ENCODE measurements at places on chromosomes 3 and 15.

DNA sequence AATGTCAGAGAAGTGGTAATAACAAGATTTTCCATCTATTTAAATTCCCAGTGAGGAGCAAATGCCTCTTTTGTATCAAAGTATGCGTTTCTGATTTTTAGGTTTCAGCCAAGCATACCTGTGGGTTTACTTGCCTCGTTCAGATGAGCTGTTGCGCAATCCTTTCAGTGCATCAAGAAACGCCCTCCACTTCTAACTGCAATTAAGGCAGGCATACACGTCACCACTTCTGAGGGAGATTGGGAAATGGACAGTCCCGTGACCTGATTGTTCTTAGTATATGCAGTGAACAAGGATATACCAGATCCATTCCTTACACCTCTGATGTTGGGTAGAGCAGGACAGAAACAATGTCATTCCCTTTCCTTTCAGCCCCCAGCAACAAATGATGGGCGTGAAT lies 219.0 kb downstream of the ITPR1 start:
- DNase-seq = no peak

GRCh38 chr3:181637456-181637855 lies 74.3 kb upstream of the SOX2 start:
- DNase-seq = no peak

- no peak for DNase-seq
Measured at GRCh38 chr3:57064572-57064971, 4.1 kb downstream of the SPATA12 start.

- DNase-seq = no peak
Measured at GRCh38 chr3:35498506-35499210, 140.7 kb upstream of the ARPP21 start.

- no peak for DNase-seq
Measured at GRCh38 chr3:109432833-109433232, 95.5 kb upstream of the DPPA4 start.

- no peak for DNase-seq
Measured at GRCh38 chr15:62785881-62786828, 256.4 kb upstream of the TPM1 start.

GRCh38 chr3:139523718-139524117 lies 15.8 kb downstream of the RBP1 start:
- no peak for DNase-seq

GRCh38 chr3:108159865-108160264 lies 62.4 kb downstream of the IFT57 start:
- no peak for DNase-seq

DNA sequence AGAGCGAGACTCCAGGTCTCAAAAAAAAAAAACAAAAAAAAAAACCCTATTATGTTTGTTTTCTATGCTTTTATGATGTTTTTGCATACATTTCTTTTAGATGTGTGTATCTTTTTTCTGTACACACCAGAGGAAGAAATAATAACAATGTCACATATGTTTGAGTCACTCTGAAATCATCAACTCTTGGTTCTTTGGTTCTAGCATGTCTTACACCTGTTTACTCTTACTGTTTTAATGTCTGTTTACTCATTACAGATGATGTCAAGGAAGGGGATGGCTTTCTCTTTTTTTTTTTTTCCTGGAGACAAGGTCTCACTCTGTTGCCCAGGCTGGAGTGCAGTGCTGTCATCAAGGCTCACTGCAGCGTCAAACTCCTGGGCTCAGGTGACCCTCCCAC lies 24.1 kb downstream of the RHOA start:
- DNase-seq = no peak

GRCh38 chr15:47506329-47507100 lies 210.8 kb upstream of the SEMA6D start:
- DNase-seq = no peak

DNA sequence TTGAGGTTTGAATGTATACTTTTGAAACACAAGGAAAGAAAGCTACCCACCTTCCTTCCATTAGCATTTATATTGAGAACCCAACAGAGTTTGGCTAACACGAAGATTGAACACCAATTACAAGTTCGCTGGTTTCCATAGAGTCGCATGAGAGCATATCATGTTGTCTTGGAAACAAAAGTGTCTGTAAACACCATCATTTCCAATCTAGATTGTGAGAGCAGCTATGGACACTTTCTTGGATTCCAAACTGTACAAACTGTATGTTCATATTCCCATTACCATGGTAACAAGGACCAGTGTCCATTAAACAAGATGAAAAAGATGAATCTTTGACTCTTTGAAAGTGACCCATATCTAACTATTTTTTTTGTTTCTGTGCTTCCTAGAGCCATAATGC lies 529.9 kb upstream of the ROBO1 start:
- DNase-seq = no peak

DNA sequence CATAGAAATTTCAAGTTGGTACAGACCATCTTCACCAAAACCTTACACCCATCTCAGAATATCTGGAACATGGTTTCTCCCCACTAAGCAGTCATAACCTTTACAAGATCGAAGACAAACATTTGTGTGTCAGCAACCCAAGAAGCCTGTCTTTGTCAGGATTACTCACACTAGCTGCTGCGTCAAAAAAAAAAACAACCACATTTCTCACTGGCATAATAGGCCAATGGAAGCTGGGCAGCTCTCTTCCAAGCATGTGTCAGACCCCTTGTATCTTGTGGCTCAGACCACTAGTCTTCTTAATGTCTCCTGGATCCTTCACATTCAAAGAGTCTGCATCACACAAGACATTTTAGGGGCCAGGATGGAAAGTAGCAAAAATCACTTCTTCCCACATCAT lies 266.9 kb upstream of the IGF1R start:
- no peak for DNase-seq

- no peak for DNase-seq
Measured at GRCh38 chr3:65479990-65480389, 558.7 kb downstream of the MAGI1 start.

- DNase-seq = no peak
Measured at GRCh38 chr15:35834866-35835265, 288.9 kb upstream of the DPH6 start.

DNA sequence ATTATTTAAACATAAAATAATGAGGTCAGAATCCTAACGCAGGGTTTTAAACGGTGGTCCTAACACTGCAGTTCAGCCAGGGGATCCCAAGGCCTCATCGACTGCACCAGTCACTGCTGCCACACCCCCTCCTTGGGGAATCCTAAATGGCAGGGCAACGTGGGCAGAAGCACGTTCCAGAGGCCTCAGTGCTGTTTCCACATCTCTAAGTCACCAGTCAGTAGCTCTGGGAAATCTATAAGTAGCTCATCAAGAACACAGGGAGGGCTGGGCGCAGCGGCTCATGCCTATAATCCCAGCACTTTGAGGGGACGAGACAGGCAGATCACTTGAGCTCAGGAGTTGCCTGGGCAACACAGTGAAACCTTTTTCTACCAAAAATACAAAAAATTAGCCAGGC lies 47.5 kb downstream of the PRTG start:
- no peak for DNase-seq

GRCh38 chr3:9067352-9067975 lies 104.2 kb upstream of the RAD18 start:
- peak; percentile 64 for DNase-seq

DNA sequence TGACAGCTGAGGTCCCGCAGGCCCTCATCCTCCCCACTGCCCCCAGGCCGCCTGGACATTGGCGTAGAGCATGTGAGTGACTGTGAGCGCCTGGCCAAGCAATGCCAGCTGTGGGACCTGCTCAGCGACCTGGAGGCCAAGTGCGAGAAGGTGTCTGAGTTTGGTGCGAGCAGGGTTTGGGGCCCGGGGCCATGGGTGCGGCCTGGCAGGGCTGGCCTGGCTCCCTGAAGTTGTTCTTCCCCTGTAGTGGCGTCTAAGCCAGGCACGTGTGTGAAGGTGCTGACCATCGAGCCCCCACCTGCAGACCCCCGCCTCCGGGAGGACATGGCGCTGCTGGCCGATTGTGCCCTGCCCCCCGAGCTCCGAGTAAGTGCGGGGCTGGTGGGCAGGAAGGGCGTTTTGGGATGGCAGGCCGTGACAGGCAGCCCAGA lies 4.2 kb downstream of the ABTB1 start:
- no peak for DNase-seq

GRCh38 chr3:46314517-46314916 lies 39.4 kb upstream of the CCR2 start:
- no peak for DNase-seq

- DNase-seq = no peak
Measured at GRCh38 chr3:195845483-195845882, 33.8 kb upstream of the MUC4 start.

DNA sequence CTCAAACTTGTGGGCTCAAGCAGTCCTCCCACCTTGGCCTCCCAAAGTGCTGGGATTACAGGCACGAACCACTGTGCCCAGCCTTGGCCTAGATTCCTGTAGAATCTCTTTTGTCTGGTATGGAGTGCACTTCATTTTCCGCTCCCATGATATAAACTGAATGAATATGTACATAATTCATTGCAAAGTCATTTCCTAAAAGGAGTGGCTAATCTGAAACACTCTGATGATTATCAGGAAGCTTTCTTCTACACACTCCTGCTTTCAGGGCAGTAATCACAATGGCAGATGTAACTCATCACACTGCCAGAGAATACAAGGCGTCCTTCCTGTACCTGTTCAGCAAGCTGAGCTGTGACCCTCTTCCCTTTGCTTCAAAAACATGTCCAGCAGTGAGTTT lies 28.6 kb downstream of the RLBP1 start:
- no peak for DNase-seq

- DNase-seq = no peak
Measured at GRCh38 chr3:86229086-86229774, 761.7 kb downstream of the VGLL3 start.

- DNase-seq = no peak
Measured at GRCh38 chr3:44832965-44833364, 28.7 kb upstream of the TMEM42 start.

- no peak for DNase-seq
Measured at GRCh38 chr3:43028001-43028400, 48.9 kb downstream of the GASK1A start.

- DNase-seq = no peak
Measured at GRCh38 chr15:40285554-40286011, 2.7 kb upstream of the ANKRD63 start.

DNA sequence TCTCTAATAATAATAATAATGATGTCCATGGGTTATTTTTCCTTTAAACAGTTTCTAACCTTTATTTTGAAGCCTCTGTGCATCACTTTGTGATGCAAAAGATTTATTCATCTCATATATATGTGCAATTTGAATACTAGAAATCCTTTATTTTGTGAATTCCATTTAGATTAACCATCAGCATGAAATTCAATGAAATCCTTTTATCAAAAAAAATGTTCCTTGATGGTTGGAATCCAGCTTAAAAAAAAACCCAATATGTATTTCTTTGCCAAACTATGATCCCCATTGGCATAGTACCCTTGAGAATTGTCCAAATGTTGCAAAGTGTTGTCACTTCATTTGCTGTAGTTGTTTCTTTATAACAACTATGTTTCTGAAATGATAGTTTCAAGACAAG lies 7.4 kb downstream of the TBC1D23 start:
- DNase-seq = no peak

DNA sequence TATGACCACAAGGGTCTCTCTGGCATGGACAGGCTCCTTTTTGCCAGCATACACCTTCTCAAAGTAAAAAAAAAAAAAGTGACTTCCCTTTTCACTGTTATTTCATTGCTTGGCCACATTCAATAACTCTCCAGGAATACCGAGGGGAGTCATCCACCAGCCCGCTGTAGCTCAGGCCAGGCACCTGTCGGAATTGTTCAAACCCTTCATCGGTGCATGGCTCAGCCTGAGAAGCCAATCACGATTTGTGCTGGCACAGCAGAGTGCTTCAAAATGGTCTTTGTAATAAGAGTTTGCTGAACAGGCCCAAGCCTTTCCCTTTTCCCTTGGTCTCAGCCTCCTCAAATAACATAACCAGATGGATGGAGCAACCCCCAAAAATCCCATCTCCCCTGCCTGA lies 145.4 kb downstream of the PDZRN3 start:
- no peak for DNase-seq

DNA sequence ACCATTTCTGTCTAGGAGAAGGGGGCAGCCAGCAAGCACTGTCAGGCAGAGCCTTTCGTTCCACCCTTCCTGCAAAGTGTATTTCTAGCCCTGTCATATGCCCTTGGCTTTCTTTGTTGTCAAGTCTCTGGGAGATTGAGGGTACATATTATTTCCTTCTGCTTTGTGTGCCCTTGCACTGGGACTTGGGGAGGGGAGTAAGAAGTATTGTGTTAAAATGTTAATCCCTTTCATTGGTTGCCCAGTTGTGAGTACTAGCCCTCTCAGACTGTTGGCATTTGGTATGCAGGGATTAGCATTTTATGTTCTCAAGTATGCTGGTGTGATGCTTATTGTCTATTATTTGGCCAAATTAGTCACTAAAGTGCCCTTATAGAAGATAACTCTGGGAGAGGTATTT lies 63.9 kb downstream of the RBM6 start:
- no peak for DNase-seq

- no peak for DNase-seq
Measured at GRCh38 chr3:2657971-2658370, 452.2 kb downstream of the IL5RA start.

GRCh38 chr3:126665221-126665936 lies 10.5 kb upstream of the TXNRD3 start:
- DNase-seq = no peak

DNA sequence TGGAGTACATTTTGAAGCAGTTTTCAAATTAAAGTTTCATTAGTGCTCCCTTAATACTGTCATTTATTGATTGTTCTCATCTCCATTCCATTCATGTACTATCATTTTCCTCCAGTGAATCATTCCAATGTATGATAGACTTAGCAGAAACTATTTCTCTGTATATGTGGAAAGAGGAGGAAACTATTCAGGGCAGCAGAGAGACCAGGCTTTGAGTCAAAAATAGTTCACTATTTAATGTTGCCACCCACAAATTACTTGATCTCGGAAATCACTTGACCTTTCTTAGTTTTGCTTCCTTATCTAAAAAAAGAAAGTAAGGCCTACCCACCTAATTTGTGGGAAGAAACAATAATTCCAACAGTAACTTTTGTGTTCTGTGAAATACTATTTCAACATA lies 610.5 kb upstream of the ZNF385D start:
- DNase-seq = no peak

- no peak for DNase-seq
Measured at GRCh38 chr3:119437691-119438258, 25.6 kb downstream of the TMEM39A start.

Measured in GM10248 (cell line).